ENCODE measurements at places on chromosomes 1 and 21.

DNA sequence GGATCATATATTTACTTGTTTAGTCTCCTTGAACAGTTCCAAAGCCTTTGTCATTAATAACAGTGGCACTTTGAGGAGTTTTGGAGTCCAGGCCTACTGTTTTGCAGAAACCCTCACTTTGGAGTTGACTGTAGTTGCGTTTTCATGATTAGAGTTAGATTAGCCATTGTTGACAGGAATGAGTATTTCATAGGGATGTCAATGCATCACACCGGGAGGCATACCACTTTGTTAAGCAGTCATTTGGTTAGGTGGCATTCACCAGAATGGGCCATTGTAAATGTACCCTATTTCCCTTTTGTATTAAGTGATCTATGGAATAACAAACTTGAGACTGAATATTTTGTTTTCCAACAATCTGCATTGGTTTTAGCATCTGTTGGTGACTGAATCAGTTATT, 11.8 kb downstream of the MRPS6 start:
- no peak for DNase-seq

DNA sequence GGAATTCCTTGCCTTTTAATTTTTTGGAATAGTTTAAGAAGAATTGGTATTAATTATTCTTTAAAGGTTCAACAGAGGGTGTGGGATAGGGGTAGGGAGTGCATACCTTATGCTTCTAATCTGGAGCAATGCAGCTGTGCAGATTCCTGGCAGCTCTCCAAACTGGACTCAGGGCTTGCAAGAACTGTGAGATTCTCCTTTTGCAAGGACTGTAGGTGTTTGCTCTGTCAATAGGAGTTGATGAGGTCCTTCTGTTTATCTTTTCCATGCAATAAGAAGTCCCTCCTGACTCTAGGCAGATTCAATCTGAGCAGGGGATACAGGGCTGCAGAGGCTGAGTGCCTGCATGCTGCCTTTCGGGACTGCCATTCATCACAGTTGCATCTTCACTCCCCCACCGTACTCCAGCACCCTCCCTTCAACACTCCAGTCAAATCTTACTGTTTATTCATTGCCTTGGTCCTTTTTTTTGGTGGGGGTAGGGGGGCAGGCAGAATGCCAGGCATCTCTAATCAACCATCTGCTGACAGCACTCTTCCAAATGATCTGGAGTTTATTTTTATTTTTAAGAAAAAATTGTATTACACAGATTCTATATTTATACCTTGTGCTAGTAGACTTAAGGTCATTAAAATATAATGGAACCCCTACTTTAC, 122.3 kb downstream of the DISC1 start:
- no peak for DNase-seq

- no peak for DNase-seq
These were observed 24.8 kb downstream of the ATPAF1 start for GRCh38 chr1:46643368-46643775.

- DNase-seq, result no peak
These were observed 22.5 kb upstream of the KCNE1 start for GRCh38 chr21:34534522-34534921.

- DNase-seq, result no peak
These were observed 59.6 kb downstream of the SDCCAG8 start for GRCh38 chr1:243315455-243315854.

- DNase-seq, result peak; percentile 94
These were observed at the start of gene SH2D2A for GRCh38 chr1:156816561-156817328. Gene SH2D2A (minus strand): TSS chr1:156816848. CDS start chr1:156816708, 140 bp downstream.

- DNase-seq, result no peak
These were observed 43.9 kb upstream of the APOBEC4 start for GRCh38 chr1:183696981-183697380.

GRCh38 chr1:109365642-109366204, 32.0 kb downstream of the SORT1 start:
- no peak for DNase-seq

DNA sequence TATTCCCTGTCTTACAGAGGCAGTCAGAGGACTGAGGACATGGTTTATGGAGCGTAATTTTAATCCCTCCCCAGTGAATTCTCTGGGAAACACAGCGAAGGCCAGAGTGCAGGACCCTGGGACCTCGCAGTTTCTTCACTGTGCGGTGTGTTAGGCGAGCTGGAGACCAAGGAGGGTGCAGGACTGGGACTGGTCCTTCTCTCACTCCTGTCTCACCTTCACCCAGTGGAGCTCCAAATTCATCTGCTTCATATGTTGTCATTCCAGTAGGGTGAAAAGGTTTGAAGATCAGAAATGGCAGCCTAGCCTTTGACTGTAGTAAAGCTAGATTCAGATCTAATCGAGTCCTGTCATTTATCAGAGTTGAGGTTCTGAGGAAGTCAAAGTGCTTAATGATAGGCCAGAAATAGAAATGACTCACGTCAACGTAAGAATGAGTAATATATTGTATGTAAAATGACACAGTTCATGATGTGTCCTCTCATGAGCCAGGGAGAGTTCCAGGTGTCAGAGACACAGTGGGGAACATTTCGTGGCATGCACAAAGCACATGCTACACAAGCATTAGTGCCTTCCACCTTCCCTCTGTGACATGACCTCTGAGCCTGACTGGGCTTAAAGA, 647.5 kb downstream of the SMYD3 start:
- no peak for DNase-seq

GRCh38 chr1:27318596-27318995, 3.4 kb upstream of the TMEM222 start:
- no peak for DNase-seq

DNA sequence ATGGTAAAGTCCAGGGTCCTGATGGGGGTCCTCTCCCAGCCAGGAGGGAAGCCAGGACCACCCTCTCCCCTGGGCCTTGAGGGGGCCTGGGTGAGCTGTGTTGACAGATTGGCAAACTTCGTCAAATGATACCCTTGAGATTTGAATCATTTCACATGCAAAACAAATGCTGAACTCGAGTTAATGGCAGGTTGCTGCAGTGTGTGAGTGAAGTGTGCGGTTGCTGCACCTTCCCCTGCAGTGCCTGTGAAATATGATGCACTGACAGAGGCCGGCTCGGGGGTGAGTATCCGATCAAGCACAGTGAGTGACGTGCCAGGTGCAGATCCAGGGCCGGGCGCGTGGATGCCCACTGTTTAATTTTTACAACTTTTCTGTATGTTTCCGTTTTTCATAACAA, 5.7 kb upstream of the KRTAP12-1 start:
- no peak for DNase-seq

DNA sequence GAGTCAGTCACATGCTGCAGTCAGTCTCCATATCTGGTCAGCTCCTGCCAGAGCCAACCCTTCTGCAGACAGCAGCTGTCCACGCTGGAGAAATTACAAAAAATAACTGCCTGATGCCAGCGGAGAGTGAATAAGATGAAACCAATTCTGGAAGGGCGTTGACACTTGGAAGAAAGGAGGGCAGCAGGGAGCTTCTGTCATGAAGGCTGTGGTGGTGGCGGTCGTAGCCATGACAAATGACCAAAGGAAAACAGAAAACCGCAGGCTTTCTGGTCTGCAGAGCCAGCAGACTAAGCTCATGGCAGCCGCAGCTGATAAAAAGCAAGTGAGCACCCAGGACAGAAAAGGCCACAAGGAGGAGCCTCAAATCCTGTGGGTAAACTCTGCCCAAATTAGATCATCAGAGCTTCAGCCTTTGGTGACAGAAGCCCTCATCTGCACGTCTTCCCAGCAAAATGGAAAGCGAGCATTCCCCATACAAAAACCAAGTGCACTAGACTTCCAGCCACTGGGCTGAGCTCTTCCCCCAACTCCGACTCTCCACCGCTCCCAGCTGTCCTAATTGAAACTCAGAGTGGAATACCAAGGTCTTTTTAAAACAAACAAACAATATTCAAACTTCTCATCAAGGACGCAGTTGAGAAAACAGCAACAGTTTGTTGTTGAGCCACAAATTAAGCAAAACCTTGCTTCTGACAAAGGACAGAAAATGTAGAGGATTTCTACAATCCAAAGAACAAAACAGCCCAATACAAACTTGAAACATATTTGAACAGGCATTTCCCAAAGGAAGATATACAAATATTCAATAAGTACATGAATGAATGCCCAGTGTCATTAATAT, 28.7 kb downstream of the RSPH1 start:
- DNase-seq, result no peak

GRCh38 chr1:203776636-203777035, 11.7 kb downstream of the LAX1 start:
- no peak for DNase-seq

DNA sequence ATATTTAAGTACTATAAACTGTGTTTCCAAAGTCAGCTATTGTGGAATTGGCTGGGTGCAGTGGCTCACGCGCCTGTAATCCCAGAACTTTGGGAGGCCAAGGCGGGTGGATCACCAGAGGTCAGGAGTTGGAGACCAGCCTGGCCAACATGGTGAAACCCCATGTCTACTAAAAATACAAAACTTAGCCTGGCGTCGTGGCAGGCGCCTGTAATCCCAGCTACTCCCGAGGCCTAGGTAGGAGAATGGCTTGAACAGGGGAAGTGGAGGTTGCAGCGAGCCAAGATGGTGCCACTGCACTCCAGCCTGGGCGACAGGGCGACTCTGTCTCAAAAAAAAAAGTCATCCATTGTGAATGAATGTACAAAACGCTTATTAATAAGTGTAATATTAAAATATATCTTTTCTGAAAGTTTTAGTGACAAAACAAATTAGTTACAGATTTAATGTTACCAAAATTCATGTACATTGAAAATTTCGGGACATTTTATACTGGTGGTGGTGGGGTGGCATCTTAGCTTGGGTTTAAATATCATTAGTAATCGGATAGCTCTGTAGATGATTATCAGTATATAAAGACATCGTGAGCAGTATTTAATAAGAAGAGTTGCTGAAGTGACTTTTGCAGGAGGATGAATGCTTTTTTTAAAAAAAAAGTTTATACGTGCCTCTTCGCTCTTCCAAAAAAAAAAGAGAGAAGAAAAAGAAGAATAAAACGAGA, 503 bp upstream of the SRSF11 start:
- DNase-seq, result no peak

GRCh38 chr21:14762327-14762726, 216.2 kb upstream of the SAMSN1 start:
- no peak for DNase-seq

GRCh38 chr21:39924577-39925308, 57.5 kb downstream of the PCP4 start:
- DNase-seq, result no peak

DNA sequence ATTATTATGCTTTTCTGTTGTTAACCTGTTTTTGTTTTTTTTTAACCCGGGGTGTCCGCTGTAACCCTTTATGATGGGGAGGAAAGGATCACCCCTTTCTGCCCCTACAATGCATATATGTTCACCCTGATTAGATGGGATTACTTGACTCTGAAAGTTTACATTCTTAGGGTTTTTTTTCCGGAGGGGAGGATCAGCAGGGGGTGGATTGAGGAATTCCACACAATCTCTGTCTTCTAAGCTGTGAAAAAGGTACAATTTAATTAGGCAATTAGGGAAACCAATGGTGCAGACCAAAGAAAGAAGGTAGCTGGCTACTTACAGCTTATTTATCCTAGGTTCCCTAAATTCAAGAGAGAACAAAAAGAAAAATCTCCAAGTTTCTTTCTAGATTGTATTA, 58.3 kb downstream of the EDEM3 start:
- no peak for DNase-seq

GRCh38 chr1:112836642-112837041, 119.4 kb downstream of the SLC16A1 start:
- DNase-seq, result no peak

- DNase-seq, result no peak
These were observed 392.5 kb upstream of the PTBP2 start for GRCh38 chr1:96329121-96329520.

DNA sequence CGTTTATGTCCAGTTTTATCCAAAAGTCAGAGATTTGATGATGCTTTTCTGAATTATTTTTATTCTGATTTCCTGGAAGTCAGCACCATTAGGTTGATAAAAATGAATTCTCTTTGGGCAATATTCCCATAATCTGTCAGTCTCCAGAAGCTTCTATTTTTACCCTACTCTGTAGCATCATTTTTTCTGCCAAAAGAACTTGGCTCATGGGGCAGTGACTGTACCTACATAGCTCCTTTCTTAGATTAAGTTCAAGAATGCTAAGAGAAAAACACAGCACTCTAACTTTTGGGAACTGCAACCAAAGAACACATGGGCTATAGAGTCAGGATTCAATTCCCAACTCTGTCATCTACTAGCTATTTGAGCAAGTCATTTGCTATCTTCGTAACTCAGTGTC, 152.9 kb downstream of the BARHL2 start:
- DNase-seq, result no peak

- DNase-seq, result no peak
These were observed 12.7 kb downstream of the GORAB start for GRCh38 chr1:170544624-170545023.

GRCh38 chr1:60989749-60990713, 92.3 kb upstream of the NFIA start:
- no peak for DNase-seq
